Foreskin melanocyte (primary cell): ENCODE measurements at places on chromosomes 1 and 21.

GRCh38 chr1:32195972-32196823, 4.2 kb upstream of the CCDC28B start:
- DNase-seq: no peak

DNA sequence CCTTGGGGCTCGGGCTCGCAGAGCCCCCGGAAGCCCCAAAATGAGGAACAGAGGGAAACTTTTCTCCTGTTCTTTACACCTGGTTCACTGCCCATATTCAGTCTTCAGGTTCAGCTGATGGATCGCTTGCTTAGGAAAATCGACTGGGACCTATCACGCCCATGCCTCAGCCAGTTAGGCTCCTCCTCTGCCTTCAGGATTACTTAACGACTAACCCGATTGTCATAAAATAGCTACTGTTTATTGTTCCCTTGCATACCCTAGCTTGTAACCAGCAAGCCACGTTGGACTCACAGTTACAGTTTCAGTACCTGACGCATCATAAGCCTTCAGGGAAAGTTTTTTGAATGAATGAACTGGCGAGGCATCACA, 692 bp downstream of the TARDBP start:
- peak; percentile 36 for DNase-seq

GRCh38 chr21:44699502-44700001, 2.6 kb downstream of the KRTAP10-12 start:
- DNase-seq: no peak

DNA sequence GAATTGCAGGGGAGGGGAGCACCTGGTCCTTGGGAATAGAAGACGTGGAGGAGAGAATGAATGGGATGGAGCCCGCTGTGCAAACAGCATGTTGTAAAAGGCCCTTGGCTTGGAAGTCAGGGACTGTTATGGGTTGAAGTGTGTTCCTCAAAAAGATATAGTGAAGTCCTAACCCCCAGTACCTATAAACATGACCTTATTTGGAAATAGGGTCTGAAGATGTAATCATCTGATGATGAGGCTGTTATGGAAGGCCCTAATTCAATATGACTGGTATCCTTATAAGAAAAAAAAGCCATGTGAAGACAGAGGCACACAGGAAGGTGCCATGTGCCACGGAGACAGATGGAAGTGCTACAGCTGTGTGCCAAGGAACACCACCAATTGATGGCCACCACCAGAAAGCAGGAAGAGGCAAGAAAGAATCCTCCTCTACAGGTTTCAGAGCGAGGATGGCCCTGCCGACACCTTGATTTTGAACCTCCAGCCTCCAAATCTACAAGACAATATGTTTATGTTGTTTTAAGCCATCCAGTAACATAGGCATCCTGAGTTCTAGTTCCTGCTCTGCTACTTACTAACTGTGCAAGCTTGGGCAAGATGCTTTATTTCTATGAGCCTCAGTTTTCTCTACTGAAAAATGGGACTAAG, 51.2 kb downstream of the LRRN2 start:
- no peak for DNase-seq

DNA sequence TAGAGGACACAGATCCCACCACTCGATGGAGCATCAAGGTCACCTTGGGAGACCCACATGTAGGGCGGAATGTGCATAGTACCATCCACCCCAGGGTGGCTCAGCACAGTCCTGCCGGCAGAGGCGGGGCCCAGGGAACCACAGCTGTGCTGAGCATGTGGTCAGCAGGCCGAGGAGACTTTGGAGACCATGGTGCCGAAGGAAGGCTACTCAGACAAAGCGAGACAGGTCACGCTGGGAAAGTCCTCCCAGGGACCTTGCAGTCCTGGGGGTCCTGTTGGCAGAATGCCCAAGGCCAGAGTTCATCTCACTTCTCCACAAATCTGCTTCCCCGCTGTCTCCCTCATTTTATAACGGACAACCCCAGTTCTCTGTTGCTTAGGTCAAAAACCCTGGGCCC, 22.5 kb downstream of the WNT3A start:
- no peak for DNase-seq

GRCh38 chr1:17509363-17509762, 30.1 kb upstream of the ARHGEF10L start:
- DNase-seq: no peak

- no peak for DNase-seq
Observed at GRCh38 chr21:33682992-33683627, 40.8 kb downstream of the ITSN1 start.

DNA sequence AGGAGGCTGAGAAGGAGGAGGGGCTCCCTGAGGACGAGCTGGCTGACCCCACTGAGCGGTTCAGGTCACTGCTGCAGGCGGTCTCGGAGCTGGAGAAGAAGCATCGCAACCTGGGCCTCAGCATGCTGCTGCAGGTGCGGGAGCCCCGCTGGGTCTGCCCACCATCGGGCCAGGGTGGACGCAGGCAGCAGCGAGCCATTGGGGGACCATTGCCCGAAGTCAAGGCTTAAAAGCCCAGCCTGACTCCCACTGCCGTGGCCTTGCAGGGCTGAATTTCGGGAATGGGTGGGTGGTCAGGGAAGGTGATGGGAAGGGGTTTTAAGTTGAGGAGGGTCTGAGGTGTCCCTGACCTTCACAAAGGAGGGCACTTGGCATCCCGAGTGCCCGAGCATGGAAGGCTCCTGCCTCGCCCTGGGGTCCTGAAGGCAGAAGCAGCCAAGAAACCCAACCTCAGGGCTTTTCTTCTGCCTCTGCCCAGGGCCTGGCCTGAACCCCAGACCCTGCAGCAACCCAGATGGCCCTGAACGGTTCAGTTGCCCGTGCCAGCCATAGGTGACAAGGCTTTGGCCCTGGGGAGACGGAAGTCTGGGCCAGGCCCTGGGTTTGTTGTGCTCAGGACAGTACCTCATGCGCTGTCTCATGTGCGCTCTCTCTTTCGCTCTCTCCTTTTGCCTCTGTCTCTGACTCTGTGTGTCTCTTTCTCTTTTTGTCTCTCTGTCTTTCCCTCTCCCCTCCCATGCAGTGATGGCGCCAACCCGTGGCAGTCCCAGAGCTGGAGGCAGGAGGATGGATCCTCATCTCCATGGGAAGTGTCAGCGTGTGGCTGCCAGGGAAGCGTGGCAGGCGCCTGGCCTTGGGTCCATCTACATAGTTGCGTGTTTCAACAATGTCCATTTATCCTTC, 6.2 kb downstream of the RNF187 start:
- DNase-seq: no peak

- DNase-seq: no peak
Observed at GRCh38 chr1:31905681-31906080, 32.5 kb downstream of the PTP4A2 start.

- DNase-seq: peak; percentile 79
Observed at GRCh38 chr1:164735315-164736052, 176.5 kb downstream of the PBX1 start.

- no peak for DNase-seq
Observed at GRCh38 chr1:110062612-110063011, 7.9 kb downstream of the ALX3 start.

- no peak for DNase-seq
Observed at GRCh38 chr1:148318123-148318903, 164.8 kb downstream of the PPIAL4G start.
